ENCODE measurements at places on chromosomes 16 and 17. TPM values are rescaled to one million over a fixed set of nuclear protein-coding genes. Genes with fewer than 3 reads are reported as not detected.
A peak's percentile ranks its signal among the peaks of the same experiment; 100 is the strongest.

Gene KRTAP4-12
- total RNA-seq = not detected

Gene WNT3
- total RNA-seq = 1.0 TPM

DNA sequence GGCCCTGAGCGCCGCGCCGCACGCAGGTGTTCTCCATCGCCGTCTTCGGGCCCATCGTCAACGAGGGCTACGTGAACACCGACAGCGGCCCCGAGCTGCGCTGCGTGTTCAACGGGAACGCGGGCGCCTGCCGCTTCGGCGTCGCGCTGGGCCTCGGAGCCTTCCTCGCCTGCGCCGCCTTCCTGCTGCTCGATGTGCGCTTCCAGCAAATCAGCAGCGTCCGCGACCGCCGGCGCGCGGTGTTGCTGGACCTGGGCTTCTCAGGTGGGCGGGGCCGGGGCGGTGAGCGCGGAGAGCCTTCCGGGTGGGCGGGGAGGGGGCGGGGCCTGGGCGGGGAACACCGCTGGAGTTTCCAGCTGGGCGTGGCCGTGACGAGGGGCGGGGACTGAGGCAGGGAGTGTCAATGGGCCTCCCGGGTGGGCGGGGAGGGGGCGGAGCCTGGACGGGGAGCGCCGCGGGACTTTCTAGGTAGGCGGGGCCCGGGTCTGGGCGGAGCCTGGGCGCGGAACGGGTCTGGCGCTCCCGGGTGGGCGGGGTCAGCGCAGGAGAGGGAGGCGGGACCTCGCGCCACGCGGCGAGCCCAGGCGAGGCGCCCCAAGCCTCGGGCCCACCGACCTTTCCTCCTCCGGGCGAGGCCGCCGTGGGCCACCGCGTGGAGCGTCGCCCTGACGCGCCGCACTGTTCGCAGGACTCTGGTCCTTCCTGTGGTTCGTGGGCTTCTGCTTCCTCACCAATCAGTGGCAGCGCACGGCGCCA lies 2.4 kb downstream of the SYNGR3 start:
- peak; percentile 91 for DNase-seq

GRCh38 chr17:9173386-9173983 lies 152.2 kb downstream of the NTN1 start:
- no peak for DNase-seq

DNA sequence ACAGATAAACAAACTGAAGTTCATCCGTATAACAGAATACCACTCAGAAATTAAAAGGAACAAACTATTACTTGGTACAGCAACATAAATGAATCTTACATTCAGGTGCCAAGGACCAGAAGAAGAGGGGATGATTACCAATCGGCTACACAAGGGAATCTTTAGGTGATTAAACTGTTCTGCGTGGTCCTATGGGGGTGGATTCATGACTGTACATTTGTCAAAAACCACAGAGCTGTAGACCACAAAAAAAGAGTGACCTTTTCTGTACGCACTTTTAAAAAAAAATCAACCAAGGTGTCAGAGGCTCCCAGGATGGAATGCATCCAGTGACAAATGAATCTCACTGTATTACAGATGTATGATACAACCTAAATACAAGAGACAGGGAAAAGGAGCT lies 110.8 kb downstream of the CDYL2 start:
- DNase-seq = no peak

Gene ACE
- total RNA-seq = 5.8 TPM

DNA sequence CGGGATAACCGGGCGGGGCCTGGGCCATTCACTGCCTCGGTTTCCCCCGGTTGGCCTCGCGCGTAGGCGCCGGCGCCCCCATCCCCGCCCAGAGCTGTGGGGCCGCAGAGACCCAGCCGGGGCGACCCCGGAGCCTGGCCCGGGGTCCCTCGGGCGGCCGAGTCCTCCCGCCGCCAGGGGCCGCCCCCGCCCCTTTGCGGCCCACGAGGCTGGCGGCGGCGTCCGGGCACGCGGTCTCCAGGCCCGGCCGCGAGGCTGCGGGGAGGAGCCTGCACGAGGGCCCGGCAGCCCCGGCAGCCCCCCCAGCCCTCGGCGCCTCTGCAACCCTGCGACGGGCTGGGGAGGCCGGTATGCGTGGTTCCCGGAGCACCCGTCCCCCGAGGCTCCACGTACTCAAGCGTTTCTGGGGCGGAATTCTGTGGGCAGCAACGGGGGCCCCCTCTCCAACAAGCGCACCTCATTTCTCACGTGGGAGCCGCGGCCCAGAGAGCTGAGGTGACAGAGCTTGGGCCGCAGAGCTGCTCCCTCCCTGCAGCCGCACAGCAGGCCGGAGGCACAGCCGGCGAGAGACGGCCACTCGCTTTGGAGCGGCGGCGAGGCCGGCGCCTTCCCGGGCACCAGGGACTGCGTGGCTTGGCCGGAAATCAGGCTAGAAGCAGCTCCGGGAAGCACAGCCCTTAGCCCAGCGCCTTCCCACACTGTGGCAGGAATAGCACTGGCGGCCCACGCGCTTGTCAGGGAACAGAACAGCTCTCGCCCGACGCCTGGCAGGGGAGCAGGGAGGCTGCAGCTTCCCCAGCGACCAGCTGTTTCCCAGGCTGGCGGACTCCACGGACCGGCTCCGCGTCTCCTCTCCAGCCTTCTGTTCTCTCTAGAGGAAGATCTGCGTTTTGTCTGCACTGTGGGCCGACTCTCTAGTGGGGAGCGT lies 867 bp upstream of the LIMD2 start:
- no peak for DNase-seq

DNA sequence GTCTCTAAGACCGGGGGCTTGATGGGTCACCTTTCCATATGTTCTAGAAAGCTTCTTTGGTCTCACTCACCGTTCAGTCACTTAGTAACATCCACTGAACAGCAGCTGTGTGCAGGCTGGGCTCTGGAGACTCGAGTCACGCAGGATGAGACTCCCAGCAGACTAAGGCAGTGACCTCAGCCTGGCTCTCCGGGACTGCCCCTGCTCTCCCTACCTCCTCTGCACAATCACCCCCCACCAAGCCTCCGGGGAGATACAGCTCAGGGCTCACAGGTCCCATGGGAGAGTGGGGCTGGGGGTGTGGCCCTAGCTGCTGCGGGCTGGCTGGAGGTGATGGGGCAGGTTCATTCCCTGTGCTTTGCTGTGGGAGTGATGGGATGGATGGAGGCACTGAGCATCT lies 14.1 kb downstream of the FLYWCH2 start:
- DNase-seq = no peak

DNA sequence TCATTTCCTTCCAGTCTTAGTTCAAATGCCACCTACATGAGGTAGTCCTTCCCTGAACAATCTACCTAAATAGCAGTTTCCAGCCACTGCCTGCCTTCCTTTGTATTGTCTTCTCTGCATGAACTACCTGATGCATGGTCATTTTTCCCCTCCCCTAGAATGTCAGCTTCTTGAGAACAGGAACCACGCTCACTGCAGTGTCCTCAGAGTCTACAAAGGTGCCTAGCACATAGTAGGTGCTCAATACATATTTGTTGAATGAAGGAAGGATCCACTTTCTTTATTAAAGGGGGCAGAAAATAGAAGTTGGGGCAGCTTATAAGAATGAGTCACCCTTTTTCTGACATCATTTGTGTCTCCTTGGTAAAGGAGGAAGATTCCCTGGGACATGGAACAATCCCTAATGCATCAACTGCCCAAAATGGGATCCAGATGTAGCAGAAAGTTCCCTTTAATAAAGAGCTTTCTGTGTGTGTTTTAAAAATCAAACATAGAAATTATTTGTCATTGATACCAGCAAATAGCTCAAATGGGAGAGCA lies 4.4 kb upstream of the CYLD start:
- DNase-seq = no peak

- DNase-seq = no peak
These were observed 1.4 kb downstream of the MMD start for GRCh38 chr17:55420067-55420775.

DNA sequence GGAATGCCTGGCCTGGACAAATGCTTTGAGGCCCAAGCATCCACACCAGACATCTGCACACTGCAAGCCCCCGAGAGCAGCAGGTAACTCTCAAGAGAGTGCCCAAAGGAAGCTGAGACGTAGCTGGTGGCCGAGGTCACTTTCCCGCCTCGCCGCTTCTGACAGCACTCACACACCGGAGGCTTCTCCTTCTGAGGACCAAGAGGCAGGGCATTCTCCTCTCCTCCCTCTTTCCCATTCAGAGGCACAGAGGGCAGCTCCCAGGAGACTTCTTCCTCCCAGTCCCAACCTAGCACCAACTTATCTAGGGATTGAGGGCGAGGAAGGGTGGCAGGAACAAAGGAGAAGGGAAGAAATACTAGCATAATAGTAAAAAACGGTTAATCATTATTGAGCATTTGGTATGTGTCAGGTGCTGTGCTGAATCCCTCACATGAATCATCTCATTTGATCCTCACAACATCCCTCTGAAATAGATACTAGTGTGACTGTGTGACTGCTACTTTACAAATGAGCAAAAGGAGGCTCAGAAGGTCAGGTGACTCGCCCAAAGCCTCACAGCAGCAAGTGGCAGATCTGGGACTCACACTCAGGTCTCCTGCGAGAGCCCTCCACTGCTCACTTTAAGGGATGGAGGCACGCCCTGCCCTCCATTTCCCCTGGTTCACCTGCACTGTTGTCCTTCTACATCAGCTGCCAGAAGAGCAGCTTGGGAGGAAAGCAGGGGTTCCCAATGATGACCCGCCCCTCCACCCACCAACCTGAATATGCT lies 41.8 kb downstream of the MYO18A start:
- no peak for DNase-seq

GRCh38 chr17:58747674-58748073 lies 8.0 kb upstream of the PPM1E start:
- no peak for DNase-seq

Gene GAS7
- 1.6 TPM for total RNA-seq

DNA sequence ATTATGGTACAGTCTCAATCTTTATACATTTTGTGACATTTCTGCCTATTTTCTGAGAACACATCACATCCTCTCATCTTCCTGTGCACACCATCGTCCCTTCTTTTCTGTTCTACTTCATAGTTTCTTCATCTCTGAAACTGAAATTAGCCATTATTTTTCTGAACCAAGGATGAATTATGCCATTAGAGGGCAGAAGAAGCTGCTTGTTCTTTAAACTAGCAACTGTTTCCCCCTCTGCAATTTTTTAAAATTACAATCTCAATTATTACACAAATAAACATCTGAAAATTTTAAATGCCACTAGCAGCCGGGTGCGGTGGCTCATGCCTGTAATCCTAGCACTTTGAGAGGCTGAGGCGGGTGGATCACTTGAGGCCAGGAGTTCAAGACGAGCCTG lies 41.3 kb downstream of the RBBP6 start:
- DNase-seq = no peak

GRCh38 chr17:42159796-42160530 lies 5.2 kb upstream of the RAB5C start:
- no peak for DNase-seq

GRCh38 chr17:76691379-76692191 lies 19.2 kb downstream of the MXRA7 start:
- no peak for DNase-seq

DNA sequence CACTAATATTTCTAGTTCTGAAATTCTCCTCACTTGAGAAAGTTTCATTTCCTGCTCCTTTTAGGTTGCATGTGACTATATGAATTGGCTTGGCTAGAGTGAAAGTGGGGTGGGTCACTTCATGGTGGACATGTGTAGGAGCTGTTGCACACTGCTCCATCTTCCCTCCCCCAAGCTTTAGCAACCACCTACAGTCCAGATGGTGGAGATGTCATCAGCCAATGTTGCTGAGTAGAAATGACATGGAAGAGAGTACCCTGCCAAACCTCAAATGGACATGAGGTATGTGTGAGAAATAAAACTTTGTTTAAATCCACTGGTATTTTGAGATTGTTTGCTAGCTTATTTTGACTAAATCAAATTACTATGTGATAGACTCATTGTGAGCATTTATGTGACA lies 281.5 kb downstream of the CA10 start:
- no peak for DNase-seq

DNA sequence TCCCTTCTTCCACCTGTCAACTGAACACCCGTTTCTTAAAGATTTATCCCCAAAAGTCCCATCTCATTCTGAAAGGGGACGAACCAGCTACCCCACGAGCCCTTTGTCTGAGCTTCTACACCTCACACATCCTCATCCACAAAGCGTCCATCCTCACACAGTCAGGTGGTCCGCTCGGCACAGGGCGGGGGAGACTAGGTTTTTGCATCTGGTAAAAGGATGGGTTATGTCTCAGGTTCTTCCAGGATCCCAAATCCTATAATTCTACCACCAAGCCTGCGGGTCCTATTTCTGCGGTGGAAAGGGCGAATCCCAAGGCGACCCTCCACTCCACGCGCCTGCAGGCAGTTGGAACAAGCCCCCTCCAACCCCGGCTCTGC lies 458 bp downstream of the GFOD2 start:
- no peak for DNase-seq

DNA sequence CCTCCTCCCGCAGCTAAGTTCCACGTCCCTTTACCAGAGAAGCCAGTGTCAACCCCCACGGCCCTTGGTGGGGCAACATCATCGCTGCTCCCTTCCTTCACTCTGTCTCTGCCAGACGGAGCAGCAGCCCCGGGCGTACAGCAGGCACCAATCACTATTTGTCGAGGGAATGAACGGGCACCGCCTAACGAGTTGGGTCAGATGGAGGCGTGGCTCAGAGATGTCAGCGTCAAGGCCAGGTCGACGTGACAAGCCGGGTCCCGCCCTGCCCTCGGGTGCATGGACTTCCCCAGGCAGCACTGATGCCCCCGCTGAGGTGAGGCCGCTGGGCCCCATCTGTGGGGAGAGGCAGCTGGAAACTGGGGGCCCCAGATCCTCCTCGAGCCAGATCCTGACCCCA lies 50.0 kb downstream of the CBFA2T3 start:
- DNase-seq = no peak

GRCh38 chr16:63530974-63531373 lies 1494.7 kb upstream of the CDH8 start:
- DNase-seq = no peak

Gene CDT1
- 0.22 TPM for total RNA-seq

Data from right lobe of liver (tissue), 6 donors.